ENCODE measurements at places on chromosomes 2 and 18.

DNA sequence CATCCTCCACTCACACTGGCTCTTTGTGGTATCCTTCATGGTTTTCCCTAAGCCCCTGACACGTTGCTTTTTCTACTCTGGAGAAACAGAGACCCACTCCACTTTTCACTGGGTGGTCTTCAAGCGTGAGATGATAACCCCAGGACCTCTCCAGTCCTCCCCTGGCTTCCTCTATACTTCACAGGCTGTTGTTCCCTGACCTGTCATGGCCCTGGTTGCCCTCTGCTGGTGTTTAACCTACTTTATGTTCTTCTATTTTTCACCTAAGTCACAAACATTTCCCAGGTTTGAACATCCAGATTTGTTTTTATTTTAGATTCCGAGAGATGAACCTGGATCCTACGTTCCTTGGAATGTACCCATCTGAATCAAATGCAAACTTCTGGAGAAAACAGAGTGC lies 84.5 kb downstream of the AOX1 start:
- H3K36me3 ChIP-seq: no peaks in the 10 kb centered on the region
- H3K27me3 ChIP-seq: peaks cover 10% of the 10 kb centered on the region
- H3K4me3 ChIP-seq: no peak overlapping the region
- peaks cover 4% of the 10 kb centered on the region for H3K4me1 ChIP-seq
- no peak overlapping the region for H3K27ac ChIP-seq
- DNase-seq: no peak

DNA sequence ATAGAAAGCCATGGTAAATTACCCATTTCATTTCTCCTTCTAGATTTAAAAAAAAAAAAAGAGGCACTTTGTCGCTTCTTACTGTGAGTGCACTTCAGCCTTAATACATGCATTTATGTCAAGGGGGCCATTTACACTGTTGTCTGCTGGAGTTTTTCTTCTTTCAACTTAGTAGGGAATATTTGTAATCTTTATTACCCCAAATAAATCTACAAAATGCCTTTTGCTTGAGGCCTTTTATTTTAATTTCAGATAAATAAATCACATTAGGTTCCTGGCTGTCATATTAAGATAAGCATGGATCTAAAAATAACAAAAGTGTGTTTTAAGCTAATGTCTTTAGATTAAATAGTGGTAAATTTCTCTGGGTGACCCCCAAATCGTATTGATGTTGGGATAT lies 276.0 kb downstream of the NCKAP5 start:
- H3K36me3 ChIP-seq: no peaks in the 10 kb centered on the region
- DNase-seq: no peak
- H3K27ac ChIP-seq: no peak overlapping the region
- H3K4me1 ChIP-seq: no peaks in the 10 kb centered on the region
- no peak overlapping the region for H3K4me3 ChIP-seq

GRCh38 chr2:65489269-65489668 lies 56.9 kb upstream of the SPRED2 start:
- H3K4me3 ChIP-seq: no peak overlapping the region
- no peak for DNase-seq
- peaks cover 4% of the 10 kb centered on the region for H3K27me3 ChIP-seq
- no peaks in the 10 kb centered on the region for H3K36me3 ChIP-seq
- no peak overlapping the region for H3K27ac ChIP-seq
- H3K4me1 ChIP-seq: no peaks in the 10 kb centered on the region

- no peak overlapping the region for H3K4me3 ChIP-seq
- H3K27ac ChIP-seq: no peak overlapping the region
- DNase-seq: no peak
- peaks cover 42% of the 10 kb centered on the region for H3K36me3 ChIP-seq
- H3K27me3 ChIP-seq: no peaks in the 10 kb centered on the region
- peaks cover 4% of the 10 kb centered on the region for H3K4me1 ChIP-seq
Measured at GRCh38 chr2:30465171-30465545, 18.1 kb downstream of the LCLAT1 start.

DNA sequence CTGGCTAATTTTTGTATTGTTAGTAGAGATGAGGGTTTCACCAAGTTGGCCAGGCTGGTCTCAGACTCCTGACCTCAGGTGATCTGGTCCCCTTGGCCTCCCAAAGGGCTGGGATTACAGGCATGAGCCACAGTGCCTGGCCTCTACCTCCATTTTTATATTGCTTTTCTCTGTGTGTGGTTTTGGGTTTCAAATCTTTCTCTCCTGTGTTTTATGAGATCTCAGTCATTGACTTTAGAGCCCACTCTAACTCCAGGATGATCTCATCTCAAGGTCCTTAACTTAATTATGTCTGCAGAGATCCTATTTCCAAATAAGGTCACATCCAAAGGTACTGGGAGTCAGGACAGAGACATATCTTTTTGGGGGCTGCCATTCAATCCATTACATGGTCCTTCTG lies 24.7 kb downstream of the ARL4C start:
- peaks cover 39% of the 10 kb centered on the region for H3K4me1 ChIP-seq
- peaks cover 13% of the 10 kb centered on the region for H3K36me3 ChIP-seq
- DNase-seq: no peak
- no peaks in the 10 kb centered on the region for H3K27me3 ChIP-seq
- no peak overlapping the region for H3K4me3 ChIP-seq

GRCh38 chr2:113876503-113877387 lies 13.1 kb upstream of the ACTR3 start:
- H3K36me3 ChIP-seq: peaks cover 35% of the 10 kb centered on the region
- peak overlapping the region; percentile 2 for H3K4me3 ChIP-seq
- peaks cover 53% of the 10 kb centered on the region for H3K4me1 ChIP-seq

DNA sequence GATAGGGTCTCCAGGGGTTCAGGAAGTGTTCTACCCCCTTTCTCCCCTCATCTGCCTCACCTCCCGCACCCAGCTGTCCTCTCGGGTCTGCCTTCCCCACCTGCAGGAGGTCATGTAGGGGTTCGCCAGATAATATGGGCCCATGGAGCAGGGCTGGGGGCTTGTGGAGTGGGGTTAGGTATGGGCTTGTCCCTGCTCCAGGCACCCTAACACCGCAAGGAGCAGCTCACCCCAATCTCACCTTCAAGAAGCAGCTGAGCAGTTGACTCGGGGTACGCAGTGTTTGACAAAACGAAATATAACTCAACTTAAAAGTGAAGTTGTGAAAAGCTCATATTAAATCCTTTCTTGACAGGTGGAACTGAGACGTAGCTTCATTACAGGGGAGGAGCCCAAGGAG lies 99.6 kb downstream of the CTIF start:
- no peak overlapping the region for H3K27ac ChIP-seq
- H3K4me3 ChIP-seq: no peak overlapping the region
- peaks cover 6% of the 10 kb centered on the region for H3K27me3 ChIP-seq
- H3K36me3 ChIP-seq: no peaks in the 10 kb centered on the region
- DNase-seq: no peak
- no peaks in the 10 kb centered on the region for H3K4me1 ChIP-seq

DNA sequence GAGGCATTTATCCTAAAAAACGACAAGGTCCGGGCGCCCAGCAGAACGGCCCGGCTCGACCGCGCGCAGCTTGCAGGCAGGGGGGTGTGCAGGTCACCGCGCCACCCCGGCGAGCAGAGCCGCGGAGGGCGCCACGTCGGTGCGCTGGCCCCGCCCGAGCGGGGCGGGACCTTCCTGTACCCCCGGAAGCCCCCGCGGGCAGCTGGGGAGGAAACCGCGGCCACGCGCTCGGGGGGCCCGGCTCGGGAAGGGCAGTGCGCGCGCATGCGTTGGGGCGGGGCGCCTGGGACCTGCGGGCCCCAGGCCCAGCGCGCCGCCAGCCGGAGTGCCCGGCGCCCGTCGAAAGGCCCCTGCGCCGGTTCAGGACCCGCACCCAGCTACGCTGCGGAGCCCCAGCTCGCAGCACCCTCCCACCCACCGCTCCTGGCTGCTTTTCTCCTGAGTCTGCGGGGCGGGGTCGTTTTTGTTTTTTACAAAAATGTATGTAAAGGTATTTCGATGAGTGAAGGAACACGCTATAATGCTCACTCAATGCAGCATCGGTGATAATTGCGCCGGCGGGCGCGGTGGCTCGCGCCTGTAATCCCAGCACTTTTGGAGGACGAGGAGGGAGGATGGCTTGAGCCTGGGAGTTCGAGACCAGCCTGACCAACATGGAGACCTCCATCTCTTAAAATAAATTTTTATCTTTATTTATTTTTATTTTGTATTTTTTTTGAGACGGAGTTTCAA lies 47.7 kb upstream of the POMC start:
- no peaks in the 10 kb centered on the region for H3K27me3 ChIP-seq
- peak overlapping the region; percentile 67 for H3K4me3 ChIP-seq
- peak overlapping the region; percentile 71 for H3K27ac ChIP-seq
- peak; percentile 87 for DNase-seq
- H3K36me3 ChIP-seq: no peaks in the 10 kb centered on the region

- no peak overlapping the region for H3K27ac ChIP-seq
- no peak overlapping the region for H3K4me3 ChIP-seq
- no peaks in the 10 kb centered on the region for H3K36me3 ChIP-seq
- peaks cover 10% of the 10 kb centered on the region for H3K27me3 ChIP-seq
- H3K4me1 ChIP-seq: no peaks in the 10 kb centered on the region
- no peak for DNase-seq
Measured at GRCh38 chr2:120556911-120557310, 178.8 kb upstream of the GLI2 start.

DNA sequence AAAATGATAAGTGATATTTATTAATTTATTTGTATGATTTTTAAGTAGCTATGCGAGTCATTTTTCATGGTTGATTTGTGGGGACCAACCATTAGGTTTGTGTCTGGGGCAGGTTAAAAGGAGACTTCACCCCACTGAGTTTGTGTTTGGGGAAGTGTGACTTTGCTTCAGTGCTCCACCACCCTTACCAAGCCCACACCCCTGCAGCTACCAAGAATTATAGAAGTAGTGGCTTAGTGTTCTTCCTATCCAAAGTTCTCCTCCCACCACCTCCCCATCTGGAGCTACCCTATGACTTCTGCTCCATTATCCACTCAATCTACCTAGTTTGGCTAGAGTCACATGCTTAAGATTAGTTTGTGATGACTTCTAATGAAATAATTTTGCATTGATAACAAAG lies 182.1 kb upstream of the ZEB2 start:
- H3K4me1 ChIP-seq: no peaks in the 10 kb centered on the region
- peaks cover 9% of the 10 kb centered on the region for H3K27me3 ChIP-seq
- H3K4me3 ChIP-seq: no peak overlapping the region
- no peak for DNase-seq
- no peaks in the 10 kb centered on the region for H3K36me3 ChIP-seq
- H3K27ac ChIP-seq: no peak overlapping the region

- peaks cover 2% of the 10 kb centered on the region for H3K4me1 ChIP-seq
- H3K4me3 ChIP-seq: no peak overlapping the region
- no peak overlapping the region for H3K27ac ChIP-seq
- no peak for DNase-seq
Measured at GRCh38 chr2:201828220-201828619, 21.9 kb downstream of the CDK15 start.

DNA sequence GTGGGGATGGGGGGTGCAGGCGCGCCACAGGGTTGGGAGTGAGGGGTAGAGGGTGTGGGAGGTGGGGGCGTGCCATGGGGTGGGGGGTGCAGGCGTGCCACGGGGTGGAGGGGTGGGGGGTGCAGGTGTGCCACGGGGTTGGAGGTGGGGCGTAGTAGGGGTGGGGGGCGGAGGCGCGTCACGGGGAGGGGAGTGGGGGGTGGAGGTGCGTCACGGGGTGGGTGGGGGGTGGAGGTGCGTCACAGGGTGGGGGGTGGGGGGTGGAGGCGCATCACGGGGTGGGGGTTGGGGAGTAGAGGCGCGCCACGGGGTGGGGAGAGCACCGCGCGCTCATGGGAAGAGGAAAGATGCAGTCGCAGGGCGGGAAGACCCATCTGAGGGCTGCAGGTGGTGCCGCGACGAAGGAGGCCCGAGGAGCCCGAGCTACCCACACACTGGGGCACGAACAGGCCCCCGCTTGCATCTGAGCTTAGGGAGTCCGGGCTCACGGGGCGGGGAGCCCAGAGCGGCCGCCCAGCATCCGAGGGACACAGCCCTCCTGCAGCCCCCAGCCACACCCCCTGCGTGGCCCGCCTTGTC lies 37.5 kb downstream of the SNED1 start:
- peaks cover 15% of the 10 kb centered on the region for H3K36me3 ChIP-seq
- peak overlapping the region; percentile 67 for H3K27ac ChIP-seq
- H3K27me3 ChIP-seq: peaks cover 3% of the 10 kb centered on the region
- DNase-seq: no peak
- H3K4me1 ChIP-seq: peaks cover 37% of the 10 kb centered on the region

- no peak overlapping the region for H3K27ac ChIP-seq
- H3K36me3 ChIP-seq: peaks cover 2% of the 10 kb centered on the region
- DNase-seq: no peak
- peaks cover 3% of the 10 kb centered on the region for H3K4me1 ChIP-seq
Measured at GRCh38 chr2:10289352-10289751, 13.4 kb upstream of the HPCAL1 start.

GRCh38 chr2:55010915-55011314 lies 39.3 kb downstream of the RTN4 start:
- peaks cover 2% of the 10 kb centered on the region for H3K36me3 ChIP-seq
- H3K4me3 ChIP-seq: no peak overlapping the region
- peaks cover 46% of the 10 kb centered on the region for H3K4me1 ChIP-seq
- H3K27ac ChIP-seq: no peak overlapping the region
- no peaks in the 10 kb centered on the region for H3K27me3 ChIP-seq

- H3K27ac ChIP-seq: no peak overlapping the region
- H3K4me3 ChIP-seq: no peak overlapping the region
- H3K4me1 ChIP-seq: peaks cover 14% of the 10 kb centered on the region
- H3K36me3 ChIP-seq: no peaks in the 10 kb centered on the region
- DNase-seq: peak; percentile 59
- peaks cover 23% of the 10 kb centered on the region for H3K27me3 ChIP-seq
Measured at GRCh38 chr18:23131693-23132319, 3.5 kb upstream of the CABLES1 start.

- H3K4me3 ChIP-seq: no peak overlapping the region
- H3K27me3 ChIP-seq: peaks cover 45% of the 10 kb centered on the region
- no peak for DNase-seq
Measured at GRCh38 chr18:13165636-13166423, 52.7 kb upstream of the LDLRAD4 start.
